ENCODE measurements at places on chromosomes 5 and 9.

GRCh38 chr9:134378901-134379338 lies 52.7 kb downstream of the RXRA start:
- DNase-seq = peak; percentile 84

GRCh38 chr5:121963392-121963791 lies 1.6 kb downstream of the SRFBP1 start:
- DNase-seq = no peak

- no peak for DNase-seq
These were observed 29.3 kb upstream of the MINAR2 start for GRCh38 chr5:129718471-129719090.

DNA sequence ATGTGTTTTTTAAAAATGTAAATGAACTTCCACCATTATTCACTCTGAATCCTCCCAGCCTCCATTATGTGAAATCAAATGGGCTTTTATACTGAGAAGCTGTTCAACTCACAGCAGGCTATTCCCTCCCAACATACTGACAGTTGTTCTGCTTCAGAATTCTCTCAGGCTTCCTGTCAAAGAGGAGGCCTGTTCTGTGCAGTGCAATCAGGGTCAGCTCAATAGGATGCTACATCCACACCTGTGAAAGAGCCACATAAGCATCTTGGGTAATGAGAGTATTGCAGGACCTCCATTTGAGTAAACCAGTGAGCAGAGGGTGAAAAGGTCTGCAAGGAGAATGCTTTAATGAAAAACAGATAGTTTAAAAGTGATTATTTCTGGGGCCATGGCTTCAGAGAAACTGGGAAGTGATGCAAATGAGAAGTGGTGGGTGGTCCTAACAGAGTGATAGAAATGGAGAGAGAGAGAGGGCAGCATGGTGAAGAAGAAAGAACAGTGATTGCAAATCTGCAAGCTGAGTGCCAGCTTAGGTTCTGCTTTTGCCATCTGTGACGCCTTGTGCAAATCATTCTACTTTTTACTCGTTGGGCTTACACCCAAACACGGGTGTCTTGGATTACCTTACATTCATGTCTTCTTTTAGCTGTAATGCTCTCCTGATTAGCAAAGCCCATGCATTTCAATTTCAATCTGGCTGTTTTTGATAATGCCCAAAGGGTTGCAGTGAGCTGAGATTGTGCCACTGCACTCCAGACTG lies 202.5 kb upstream of the NMUR2 start:
- DNase-seq = no peak

DNA sequence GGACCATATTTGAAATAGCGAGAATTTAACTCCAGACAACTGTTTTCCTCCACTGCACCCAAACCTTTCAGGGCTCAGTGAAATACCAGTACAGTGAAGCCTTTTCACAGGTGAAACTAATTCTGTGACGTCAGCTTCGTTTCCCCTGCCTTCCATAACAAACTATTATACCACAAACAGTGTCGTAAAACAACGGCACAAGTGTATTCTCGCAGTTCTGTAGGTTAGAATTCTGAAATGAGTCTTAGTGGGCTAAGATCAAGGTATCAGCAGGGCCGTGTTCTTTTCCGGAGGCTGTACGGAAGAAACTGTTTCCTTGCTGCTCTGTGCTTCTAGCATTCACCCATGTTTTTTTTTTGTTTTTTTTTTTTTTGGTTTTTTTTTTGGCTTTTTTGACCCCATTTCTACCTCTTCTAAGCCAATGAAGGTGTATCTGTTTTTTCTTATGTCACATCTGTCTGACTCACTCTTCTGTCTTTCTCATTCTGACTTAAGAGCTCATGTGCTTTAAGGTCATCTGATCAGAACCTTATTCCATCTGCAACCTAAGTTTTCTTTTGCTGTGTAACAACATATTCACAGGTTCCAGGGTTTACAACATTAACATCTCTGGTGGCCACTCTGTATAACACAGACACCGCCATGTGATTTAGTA lies 20.1 kb downstream of the ISOC1 start:
- DNase-seq = no peak

DNA sequence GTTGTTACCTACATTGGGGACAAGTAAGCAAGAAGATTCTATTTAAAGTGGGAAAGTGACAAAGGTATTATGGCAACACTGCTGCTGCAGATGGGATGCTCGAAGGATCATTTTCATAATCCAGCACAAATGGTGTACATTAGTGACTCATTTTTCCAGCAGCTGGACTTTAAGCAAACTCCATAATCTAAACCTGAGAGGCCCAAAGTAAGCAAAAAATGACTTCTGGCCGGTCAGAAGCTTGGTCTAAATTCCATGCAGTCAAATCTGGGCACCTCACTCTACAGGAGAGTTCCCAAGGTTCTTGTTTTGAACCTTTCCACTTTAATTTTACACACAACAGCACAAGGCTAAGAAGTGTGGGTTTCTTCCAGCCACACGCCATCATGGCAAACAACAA lies 43.6 kb upstream of the TRAF1 start:
- DNase-seq = no peak

DNA sequence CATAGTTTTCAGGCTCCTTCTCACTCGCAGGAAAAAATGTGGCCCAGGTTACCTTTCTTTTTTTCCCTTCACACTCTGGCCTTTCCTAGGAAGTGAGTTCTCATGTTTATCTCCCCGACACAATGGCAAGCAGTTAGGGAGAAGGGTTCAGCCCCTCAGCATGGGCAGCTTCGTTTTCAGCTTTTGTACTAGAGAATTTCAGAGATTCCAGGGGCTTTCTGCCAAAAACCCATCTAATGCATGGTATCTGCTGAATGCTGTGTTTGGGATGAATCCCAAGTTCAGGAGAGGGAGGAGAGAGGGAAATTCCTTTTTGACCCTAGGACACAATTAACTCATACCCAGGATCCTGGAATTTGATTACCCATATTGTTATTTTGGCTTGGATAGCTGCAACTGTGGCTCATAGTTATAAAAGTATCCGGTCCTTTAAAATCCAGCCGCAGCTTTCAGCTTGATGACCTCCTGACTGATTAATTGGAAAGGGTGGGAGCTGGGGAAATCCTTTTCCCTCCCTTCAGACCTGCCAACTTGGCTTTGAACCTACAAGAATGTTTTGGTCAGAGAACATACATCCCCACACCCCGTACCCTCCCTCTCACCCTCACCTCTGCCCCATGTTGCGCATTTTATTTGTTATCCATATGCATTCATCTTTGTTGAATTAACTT lies 78.4 kb downstream of the TMEM252 start:
- no peak for DNase-seq

DNA sequence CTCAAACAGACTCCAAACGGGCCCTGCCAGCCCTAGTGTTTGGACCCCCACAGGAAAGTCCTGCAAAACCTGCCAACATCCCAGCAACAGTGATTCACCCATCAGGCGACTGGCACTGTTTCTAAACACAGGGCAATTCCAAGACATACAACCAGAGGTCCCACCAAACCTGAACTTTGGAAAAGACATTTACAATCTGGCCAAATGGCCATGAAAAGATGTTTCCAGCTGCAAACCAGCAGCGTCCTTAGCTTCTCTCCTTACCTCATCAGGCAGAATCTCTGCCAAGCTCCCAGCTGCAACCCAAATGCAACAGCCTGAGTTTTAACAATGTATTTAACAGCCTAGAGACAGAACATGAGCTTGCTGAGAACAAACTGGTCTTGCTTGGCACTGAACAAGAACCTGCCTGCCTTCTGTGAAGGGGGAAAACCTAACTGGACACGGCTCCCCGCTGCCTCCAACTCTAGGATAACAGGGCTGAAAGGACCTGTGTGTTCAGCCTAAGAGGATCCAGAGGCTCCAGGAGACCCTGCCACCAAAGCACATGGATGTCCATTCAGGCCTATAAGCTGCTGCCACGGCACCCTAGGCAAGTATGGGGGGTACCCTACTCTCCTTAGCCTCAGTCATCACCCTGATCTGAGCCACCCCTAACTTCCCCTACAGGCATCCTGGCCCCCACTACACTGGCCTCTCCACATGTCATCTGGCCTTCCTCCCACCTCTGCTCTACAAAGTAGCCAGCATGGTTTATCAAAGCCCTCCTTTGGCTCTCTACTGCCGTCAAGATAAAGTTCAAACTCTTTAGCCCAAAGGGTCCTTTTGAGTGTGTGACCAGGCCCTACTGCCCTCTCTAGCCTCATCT lies 5.6 kb downstream of the P4HA2 start:
- DNase-seq = no peak

GRCh38 chr9:93276973-93277372 lies 93.0 kb downstream of the WNK2 start:
- no peak for DNase-seq
